ENCODE measurements at places on chromosomes 11 and 22.

- DNase-seq: no peak
Observed at GRCh38 chr11:65204646-65205601, 23.2 kb downstream of the CAPN1 start.

DNA sequence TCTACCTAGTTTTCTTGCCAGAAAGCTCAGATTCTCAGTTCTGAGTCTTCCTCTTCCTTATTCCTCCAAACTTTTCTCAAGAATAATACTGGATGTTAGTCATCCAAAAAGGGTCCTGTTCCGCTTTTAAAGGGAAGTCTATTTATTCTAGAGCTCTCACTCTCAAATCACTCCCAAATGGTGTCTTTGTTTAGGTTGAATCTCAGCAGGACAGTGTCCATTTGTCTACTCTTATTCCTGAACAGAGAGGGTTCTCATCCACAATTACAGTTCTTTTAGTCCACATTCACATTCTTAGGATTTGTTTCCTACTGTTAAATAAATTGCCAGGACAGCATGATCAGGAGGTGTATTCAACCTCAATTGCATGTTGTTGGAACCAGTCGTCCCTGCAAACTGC is 61.3 kb downstream of the MUC15 start:
- no peak for DNase-seq

DNA sequence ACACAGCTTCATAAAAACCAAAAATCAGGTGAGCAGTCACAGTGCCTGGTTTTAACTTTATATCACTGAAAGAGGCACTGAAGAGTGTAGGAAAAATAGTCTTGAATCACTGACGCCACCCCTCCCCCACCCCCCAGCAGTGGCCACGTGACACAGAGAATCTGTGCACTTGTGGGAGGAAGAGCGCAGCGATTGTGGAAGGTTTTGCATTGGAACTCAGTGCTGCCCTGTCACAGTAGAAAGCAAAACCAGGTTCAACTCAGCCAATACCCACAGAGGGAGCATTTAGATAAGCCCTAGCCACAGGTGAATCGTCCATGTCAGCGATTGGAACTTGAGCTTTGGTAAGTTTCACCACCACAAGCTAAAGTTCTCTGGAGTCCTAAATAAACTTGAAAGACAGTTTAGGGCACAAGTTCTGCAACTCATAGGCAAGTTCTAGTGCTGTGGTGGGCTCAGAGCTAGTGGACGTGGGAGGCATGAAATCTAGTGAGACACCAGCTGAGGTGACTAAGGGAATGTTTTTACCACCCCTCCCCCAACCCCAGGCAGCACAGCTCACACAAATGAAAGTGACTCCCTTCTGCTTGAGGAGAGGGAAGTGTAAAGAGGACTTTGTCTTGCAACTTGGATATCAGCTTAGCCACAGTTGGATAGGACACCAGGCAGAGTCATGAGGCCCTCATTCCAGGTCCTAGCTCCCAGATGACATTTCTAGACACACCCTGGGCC is 13.3 kb downstream of the OR52B2 start:
- DNase-seq: no peak

DNA sequence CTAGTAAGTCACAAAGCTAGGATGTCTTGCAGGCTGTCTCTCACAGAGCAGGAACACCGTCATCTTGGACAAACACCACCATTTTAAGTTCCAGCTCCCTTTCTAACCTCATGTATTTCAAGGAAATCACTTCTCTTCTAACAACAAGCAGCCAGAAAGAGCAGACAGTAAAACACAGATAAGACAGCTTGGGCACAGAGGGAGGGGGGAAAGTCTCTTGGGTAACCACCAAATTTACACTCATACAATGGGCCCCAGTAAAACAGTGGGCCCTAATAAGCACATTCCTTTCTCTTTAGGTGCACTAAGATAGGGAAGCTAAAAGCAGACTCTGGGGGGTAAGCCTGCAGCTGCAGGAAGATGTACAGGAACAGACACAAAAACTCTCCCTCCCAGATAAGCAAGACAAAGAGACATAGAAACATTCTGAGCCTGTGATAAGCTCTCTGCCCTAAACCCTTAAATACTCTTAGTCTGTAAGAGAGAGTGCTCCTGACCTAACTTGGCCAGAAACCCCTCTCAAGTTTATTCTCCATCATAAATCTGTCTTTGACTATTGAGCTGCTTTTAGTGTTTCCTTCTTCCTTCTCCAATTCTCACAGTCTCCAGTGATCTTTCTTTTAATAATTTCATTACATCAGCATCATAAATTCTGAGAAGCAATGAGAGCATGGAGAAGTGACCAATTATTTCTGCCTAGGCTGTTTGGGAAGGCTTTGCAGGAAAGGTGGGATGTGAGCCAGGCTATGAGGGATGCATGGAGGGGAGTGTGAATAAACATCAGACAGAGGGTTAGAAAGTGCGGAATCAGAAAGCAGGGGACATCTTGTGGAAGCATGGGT is 7.4 kb downstream of the OR10D3 start:
- DNase-seq: no peak

DNA sequence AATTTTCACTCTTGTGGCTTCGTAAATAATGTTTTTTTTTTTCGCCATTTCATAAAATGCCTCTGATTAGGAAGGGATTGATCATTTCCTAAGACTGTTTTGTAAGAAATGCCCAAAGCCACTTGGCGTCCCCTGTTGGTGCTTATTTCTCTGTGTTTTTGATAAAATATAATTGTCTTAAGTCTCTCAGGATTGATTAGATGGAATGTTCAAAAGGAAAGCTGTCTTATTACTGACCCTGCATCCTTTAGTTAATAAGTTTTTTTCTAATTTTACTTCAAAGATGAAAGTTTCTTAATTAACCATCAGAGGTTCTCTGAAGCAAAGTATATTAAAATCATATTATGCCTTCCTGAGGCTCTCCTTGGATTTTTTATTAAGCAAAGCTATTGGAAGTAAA is 624.3 kb upstream of the TENM4 start:
- no peak for DNase-seq

DNA sequence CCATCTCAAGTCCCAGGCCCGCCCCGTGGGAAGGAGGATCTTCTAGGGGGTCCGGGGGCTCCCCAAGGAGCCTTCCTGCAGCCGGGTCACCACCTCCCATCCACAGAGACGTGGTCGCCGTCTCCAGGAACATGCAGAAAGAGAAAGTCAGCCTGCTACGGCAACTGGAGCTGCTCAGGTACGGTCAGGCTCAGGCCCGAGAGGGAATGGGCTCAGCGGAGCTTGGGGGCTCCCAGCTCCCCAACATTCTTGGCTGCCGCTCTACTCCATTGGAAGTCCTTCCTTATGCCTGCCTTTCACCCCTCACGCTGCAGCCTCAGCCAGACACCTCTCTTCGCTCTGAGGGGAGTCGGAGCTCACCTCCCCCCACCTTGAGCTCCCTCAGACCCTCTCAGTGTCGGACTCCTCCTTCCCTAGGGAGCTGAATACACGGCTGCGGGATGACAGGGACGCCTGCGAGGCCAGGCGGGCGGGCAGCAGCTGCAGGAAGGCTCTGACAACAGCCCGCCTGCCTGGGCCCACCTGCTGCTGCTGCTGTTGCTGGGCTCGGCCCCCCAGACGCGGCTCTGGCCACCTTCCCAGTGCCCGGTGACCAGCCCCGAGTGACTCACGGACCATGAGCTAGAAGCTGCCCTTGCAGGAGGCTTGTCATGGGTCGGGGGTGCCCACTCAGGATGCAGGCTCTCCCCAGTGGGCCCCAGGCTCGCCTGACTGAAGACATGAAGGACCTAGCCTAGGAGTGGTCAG is 1.5 kb upstream of the CD151 start:
- DNase-seq: no peak
